ENCODE measurements at places on chromosomes 16 and 17.

DNA sequence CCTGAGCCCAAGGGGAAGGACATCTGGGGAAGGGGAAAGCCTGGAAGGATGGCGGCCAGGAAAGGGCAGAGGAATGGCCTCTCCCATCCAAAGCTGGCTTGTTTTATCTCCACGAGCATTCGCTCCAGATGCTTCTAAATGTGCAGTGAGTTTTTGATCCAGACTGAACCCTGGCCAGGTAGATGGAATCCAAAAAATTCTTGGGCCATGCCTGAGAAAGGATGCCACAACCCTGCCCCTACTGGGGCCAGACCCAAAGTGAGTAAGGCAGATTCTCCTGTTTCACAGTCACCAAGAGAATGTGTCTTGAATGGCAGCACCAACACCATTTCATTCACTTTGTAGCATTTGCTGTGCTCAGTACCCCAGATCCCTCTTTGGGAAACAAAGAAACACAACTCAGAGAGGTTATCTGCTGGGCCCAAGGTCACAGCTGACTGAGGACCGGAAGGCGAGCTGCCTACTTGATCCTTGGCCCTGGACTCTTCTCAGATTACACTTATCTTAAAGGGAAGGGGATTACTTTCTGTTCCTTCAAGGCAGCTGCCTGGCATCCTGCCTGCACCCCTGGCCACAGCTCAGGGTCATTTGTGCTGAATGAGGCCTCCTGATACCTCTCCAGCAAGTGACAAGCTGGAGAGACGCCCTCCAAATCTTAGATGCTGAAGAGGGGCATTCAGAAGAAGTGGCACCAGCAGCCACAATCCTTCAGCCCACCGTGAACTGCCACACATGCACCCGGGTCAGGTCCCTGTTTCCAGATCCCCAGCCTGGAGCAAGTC is 3.6 kb downstream of the LRRC75A start:
- no peak for DNase-seq

GRCh38 chr17:43940630-43941029 is 1.6 kb downstream of the PPY start:
- DNase-seq = no peak

GRCh38 chr17:44889003-44889402 is 10.2 kb downstream of the EFTUD2 start:
- DNase-seq = no peak

- no peak for DNase-seq
Observed at GRCh38 chr17:30964876-30965275, 6.0 kb upstream of the RNF135 start.

DNA sequence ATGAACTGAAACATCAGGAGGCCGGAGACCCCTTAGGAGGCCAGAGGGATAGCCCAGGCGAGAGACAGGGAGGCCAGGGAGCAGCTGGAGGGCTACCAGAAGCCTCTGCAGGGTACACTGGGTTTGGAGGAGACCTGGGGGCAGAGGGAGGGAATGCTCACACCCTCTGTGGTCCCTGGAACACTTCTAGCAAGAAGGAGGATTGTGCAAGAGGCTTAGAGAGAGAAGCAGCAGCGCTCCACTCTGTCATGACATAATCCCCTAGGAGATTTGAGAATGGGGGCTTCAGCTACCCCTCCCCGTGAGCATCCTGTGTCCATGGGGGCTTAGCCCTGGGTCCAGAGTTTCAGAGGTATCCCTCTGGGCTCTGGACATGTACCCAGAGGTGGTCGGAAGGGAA is 15.8 kb downstream of the GPR142 start:
- no peak for DNase-seq

GRCh38 chr17:50625032-50625871 is 9.4 kb upstream of the ABCC3 start:
- no peak for DNase-seq

DNA sequence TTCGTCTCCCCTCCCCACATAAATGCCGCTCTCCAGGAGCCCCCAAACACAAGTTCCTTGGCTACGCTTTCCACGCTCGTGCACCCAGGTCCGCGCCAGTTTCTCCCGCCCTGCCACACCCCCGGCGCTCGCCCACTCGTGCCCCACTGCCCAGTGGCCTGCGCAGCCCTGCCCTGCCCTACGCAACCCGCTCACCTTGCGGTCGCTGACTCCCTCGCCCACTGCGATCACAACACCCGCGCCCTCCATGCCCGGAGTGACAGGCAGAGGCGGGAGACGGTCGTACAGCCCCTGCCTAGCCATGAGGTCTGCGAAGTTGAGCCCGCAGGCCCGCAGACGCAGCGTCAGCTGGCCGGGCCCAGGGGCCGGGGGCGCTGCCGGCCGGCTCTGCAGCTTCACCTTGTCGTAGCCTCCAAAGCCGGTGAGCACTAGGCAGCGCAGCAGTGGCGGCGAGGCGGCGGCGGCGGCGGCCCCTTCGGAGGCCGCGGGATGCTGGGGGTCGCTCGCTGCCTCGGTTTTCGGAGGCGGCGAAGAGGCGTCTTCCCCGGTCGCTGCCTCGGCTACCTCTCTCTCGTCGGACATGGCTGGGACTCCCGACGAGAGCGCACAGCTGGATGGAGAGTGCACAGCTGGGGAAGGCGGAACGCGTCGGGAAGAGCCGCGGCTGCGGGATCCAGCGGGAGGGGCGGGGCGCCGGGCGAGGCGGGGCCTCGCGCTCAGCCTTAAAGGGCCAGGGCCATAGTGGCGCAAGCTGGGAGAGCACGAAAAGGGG is at the start of gene VAT1:
Gene VAT1, minus strand, starts transcription at position 645 of the 772 bp plus-strand sequence. Its CDS starts 63 bp downstream, at position 582.
- DNase-seq = peak; percentile 78

- DNase-seq = no peak
Observed at GRCh38 chr16:79008036-79008868, 592.3 kb downstream of the MAF start.

DNA sequence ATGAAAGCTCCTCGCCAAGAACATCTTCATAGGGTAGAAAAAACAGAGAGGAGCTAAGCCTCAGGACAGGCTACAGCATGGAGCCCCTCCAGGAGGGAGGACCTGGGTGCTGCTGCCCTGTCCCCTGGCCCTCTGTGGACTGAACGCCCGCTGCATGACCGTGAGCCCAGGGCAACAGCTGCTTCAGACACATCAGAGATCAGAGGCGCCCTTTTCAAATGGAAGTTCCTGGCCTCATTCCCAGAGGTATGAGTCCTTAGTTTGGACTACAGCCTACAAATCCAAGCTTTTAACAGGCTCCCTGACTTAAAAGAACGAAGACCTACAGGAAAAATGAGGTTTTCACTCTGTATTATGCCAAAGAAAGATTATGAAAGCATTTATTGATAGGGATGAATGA is 48.5 kb downstream of the ZNF18 start:
- no peak for DNase-seq

GRCh38 chr16:19691161-19691711 is 26.8 kb downstream of the KNOP1 start:
- DNase-seq = no peak

DNA sequence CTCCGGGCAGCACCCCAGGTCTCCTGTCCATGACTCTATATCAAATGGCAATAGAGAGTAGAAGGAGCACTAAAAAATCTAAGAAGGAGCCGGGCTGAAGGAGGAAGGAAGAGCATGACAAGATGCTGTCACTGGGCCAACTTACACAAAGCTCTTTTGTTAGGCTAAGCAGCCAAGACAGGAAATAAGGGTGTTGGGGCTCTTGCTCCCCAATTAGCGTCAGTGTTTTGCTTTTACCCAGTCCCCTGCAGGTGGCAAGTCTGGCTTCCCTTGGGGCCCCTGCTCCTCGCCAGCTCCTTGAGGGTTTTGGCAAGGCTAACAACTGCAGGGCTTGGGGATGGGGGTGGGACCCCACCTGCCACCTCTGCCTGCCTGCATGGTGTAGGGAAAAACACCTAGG is 120.5 kb downstream of the CCT6B start:
- no peak for DNase-seq

Measured in NCI-H2227 treated with DMSO at 0.1 percent for 48 hours (cell line).